Progenitor cell of endocrine pancreas (in vitro differentiated cells): ENCODE measurements at places on chromosomes 5 and 9.

DNA sequence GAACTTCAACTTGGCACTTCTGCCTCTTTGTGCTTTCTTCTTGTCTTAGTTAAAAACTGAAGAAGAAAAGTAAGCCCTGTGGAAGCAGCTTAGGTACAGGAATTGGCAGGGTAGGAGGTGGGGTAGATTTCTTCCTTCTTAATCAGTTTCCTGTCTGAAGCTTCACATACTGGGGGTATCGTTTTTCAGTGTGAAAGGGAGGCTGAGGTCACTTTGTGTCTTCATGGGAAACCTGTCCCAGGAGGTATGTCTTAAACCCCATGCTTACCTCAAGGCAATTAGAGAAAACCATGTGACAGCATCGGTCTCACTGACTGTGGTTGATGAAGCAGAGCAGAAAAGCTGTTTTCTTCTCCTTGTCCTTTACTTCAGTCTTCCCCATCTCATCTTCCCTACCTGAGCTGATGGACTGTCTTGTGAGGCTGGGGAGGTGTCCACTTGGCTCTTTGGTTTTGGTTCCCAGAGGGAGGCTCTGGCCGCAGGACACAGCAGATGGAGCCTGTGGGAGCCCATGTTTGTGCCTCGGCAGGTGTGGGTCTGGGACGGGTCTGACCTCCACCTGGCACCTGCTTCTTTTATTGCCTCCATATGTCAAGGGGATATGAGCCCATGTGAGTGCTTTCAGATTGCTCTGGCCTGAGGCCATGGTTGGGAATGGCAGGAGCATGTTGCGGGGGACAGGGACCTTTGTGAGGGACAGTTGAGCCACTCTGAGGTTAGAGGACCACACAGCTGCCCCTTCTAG, 47.0 kb downstream of the SH3GL2 start:
- no peak overlapping the region for H3K4me3 ChIP-seq
- no peak overlapping the region for H3K27ac ChIP-seq

- H3K4me3 ChIP-seq, result no peak overlapping the region
- H3K27ac ChIP-seq, result no peak overlapping the region
- no peaks in the 10 kb centered on the region for H3K27me3 ChIP-seq
Observed at GRCh38 chr5:62560786-62561185, 17.8 kb upstream of the LRRC70 start.

GRCh38 chr5:23223846-23224245, 283.6 kb upstream of the PRDM9 start:
- no peak overlapping the region for H3K4me3 ChIP-seq
- H3K27ac ChIP-seq, result no peak overlapping the region
- no peaks in the 10 kb centered on the region for H3K36me3 ChIP-seq
- no peaks in the 10 kb centered on the region for H3K27me3 ChIP-seq
- H3K4me1 ChIP-seq, result no peaks in the 10 kb centered on the region
- DNase-seq, result no peak

DNA sequence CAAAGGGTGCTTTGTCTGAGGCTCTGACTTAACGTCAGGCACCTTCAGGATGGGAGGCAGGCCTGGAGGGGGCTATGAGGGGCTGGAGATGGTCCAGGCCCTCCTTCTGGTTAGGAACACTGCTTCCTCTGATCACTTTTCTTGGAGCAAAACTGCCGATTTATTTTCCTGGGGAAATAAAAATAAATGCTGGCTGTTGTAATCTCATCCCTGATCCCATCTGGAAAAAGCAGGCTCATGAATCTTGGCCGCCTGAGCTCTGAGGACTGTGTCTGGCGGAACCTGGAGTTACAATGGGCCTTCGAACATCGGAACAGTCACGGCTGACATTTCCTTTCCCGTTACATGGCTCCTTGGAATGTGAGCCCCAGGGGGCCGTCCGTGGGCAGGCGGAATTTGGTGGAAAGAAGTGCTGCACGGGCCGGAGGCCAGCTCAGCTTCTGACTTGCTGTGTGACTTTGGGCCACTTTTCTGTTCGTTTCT, 157.8 kb downstream of the RGS3 start:
- DNase-seq, result no peak
- peaks cover 33% of the 10 kb centered on the region for H3K4me1 ChIP-seq
- no peaks in the 10 kb centered on the region for H3K27me3 ChIP-seq
- no peak overlapping the region for H3K4me3 ChIP-seq
- no peaks in the 10 kb centered on the region for H3K36me3 ChIP-seq

- no peak for DNase-seq
- H3K4me3 ChIP-seq, result no peak overlapping the region
- no peaks in the 10 kb centered on the region for H3K36me3 ChIP-seq
- H3K27ac ChIP-seq, result no peak overlapping the region
- peaks cover 9% of the 10 kb centered on the region for H3K4me1 ChIP-seq
Observed at GRCh38 chr5:1208743-1209488, 7.5 kb downstream of the SLC6A19 start.

- H3K4me1 ChIP-seq, result peaks cover 41% of the 10 kb centered on the region
- no peaks in the 10 kb centered on the region for H3K27me3 ChIP-seq
- H3K27ac ChIP-seq, result no peak overlapping the region
- no peak overlapping the region for H3K4me3 ChIP-seq
Observed at GRCh38 chr5:149939546-149939945, 5.0 kb downstream of the PDE6A start.

- no peaks in the 10 kb centered on the region for H3K36me3 ChIP-seq
- H3K4me3 ChIP-seq, result no peak overlapping the region
- no peaks in the 10 kb centered on the region for H3K27me3 ChIP-seq
- H3K4me1 ChIP-seq, result peaks cover 17% of the 10 kb centered on the region
- H3K27ac ChIP-seq, result no peak overlapping the region
Observed at GRCh38 chr5:150347451-150347850, 10.0 kb upstream of the TCOF1 start.

DNA sequence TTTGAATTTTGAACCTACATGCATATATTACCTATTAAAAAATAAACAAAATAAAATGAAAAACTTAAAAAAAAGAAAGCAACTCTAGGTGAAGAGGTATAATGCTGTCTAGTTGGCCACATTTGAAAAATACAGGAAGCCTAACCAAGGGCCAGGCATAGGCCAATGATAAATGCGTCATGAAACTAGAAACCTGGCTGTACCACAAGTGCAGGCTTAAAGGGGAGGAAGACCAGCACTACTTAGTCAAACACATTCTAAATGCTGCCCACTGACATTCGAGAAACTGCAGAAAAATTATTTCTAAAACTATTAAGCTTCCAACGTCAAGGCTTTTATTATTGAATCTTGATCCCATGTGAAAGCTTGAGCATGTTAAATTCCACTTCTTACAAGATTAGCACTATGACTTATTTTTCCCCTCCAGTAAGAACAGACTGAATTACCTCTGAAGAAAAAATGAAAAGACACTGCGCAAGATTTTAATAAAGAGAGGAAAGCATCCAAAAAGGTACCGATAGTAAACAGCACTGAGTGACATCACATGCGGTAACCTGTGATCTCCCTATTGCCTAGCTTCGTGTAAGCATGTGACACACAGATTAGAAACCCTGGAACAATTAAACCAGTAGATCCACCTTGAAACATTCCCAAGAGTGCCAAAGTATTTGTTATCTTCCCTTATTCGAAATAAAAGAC, 16.2 kb downstream of the CDC14B start:
- H3K4me1 ChIP-seq, result peaks cover 2% of the 10 kb centered on the region
- peaks cover 9% of the 10 kb centered on the region for H3K36me3 ChIP-seq
- no peak overlapping the region for H3K4me3 ChIP-seq

DNA sequence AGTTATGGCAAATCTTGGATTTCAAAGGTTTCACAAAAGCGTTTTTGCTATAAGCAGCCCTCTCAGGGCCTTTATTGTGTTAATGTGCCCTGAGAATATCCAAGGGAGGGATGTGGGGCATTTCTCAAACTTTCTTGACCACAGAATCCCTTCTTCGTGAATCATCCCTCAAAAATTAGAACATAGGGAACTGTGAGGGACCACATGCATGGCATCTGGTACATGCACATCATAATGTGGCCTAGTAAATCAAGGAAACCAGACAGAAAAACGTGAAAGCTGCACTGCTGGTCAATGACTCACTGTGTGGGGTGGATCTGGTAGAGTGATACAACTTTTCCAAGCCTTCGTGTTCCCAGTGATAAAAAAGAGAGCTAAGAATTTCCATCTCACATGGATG, 22.4 kb downstream of the DDX31 start:
- DNase-seq, result no peak
- H3K4me1 ChIP-seq, result peaks cover 4% of the 10 kb centered on the region
- H3K4me3 ChIP-seq, result no peak overlapping the region
- H3K36me3 ChIP-seq, result peaks cover 37% of the 10 kb centered on the region
- H3K27ac ChIP-seq, result no peak overlapping the region
- no peaks in the 10 kb centered on the region for H3K27me3 ChIP-seq

DNA sequence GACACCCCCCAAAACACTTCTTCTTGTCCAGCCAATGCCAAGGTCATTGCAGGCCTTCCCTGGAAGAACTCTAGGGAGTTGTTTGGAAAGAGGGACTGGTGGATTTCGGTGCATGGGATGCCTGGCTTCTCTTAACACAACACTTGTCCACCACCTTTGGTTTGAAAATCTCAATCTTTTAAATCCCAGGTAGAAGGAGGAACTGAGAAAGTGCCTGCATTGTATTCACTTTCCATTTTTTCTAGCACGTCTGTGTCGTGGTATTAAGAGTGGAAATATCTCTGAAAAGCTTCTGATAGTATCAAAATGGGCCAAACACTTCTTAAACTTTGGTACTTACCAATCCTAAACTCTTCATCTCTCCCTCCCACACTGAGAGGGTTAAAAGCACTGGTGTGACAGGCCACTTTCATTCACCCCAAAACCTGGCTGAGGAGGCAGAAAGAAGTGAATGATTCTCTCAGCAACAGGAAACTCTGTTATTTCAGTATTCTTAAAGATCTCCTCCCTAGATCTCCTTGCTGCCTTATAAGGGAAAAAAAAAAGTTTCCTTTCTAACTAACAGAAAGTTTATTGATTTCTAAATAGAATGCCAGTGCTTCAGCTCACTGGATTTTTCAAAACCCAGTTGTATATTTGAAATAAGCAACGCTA, 3.9 kb upstream of the NFIB start:
- H3K4me3 ChIP-seq, result no peak overlapping the region
- H3K36me3 ChIP-seq, result no peaks in the 10 kb centered on the region
- peaks cover 25% of the 10 kb centered on the region for H3K4me1 ChIP-seq

DNA sequence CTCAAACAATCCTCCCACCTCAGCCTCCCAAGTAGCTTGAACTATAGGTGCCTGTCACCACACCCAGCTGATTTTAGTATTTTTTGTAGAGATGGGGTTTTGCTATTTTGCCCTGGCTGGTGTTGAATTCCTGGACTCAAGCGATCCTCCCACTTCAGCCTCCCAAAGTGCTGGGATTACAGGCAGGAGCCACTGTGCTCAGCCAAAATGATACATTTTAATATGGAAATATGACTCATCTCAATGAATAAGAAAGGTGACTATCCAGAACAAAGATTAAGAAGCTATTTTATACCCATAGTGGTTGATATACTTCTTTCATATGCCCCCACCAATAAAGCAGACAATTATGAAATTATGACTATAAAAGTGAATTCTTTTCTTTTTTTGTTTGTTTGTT, 166.2 kb downstream of the NFIB start:
- H3K4me1 ChIP-seq, result no peaks in the 10 kb centered on the region
- H3K36me3 ChIP-seq, result no peaks in the 10 kb centered on the region

- no peak for DNase-seq
- H3K4me3 ChIP-seq, result no peak overlapping the region
- peak overlapping the region; percentile 91 for H3K27ac ChIP-seq
- H3K27me3 ChIP-seq, result no peaks in the 10 kb centered on the region
- peaks cover 43% of the 10 kb centered on the region for H3K4me1 ChIP-seq
Observed at GRCh38 chr5:168334695-168335094, 43.2 kb downstream of the WWC1 start.

DNA sequence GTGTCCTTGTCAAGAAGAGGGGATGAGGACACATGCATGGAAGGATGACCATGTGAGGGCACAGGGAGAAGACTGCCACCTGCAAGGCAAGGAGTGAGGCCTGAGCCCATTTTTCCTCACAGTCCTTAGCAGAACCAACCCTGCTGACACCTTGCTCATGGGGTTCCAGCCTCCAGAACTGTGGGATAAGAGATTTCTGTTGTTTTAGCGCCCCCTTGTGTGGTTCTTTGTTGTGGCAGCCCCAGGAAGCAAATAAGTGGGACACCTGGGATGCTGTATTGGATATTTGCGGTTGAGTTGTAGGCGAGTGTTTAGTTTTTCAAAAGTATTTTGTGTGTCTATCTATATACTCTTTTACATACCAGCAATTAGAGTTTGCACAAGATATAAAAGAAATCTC, 206.4 kb downstream of the NXNL2 start:
- H3K27ac ChIP-seq, result no peak overlapping the region
- H3K4me1 ChIP-seq, result no peaks in the 10 kb centered on the region
- peaks cover 6% of the 10 kb centered on the region for H3K27me3 ChIP-seq
- no peaks in the 10 kb centered on the region for H3K36me3 ChIP-seq
- no peak overlapping the region for H3K4me3 ChIP-seq
- DNase-seq, result no peak

GRCh38 chr5:175740014-175740413, 82.1 kb downstream of the HRH2 start:
- H3K27me3 ChIP-seq, result peaks cover 36% of the 10 kb centered on the region
- no peak for DNase-seq
- H3K27ac ChIP-seq, result no peak overlapping the region
- no peak overlapping the region for H3K4me3 ChIP-seq
- peaks cover 9% of the 10 kb centered on the region for H3K4me1 ChIP-seq

DNA sequence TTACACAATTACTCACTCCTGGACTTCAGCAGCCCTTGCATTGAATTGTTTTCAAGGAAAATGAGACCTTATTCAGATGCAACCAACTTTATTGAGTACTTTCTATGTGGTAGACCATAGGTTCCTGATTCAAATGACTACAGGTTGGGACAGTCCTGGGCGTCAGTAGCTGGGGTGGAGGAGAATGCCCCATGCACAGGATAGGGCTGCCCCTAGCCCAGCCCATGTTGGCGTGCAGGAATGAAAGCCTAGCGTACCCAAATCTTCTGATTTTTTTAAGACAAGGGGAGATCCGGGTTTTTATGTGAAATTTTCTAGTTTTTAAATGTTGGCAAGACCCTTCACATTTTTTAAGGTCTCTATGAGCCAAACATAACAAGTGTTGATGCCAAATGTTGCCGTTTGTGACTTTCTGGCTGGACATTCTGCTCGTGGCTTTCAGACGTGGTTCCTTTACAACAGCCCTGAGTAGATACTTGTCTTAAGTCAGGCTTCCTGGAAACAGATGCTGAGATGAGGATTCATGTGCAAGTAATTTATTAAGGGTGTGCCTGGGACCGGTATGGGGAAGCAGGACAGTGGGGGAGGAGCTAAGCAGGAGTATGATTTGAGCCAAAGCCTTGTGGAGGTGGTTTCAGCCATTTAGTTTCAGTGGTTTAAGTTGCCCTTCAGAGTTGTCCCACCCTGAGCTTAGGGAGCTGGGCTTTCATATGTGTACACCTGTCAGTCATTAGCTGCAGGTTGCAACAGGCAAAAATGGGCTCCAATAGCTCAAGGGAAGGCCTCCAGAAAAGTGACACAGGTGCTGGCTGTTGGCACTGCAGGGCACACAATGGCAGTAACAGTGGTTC, 154.1 kb downstream of the NTRK2 start:
- H3K36me3 ChIP-seq, result no peaks in the 10 kb centered on the region
- H3K4me3 ChIP-seq, result no peak overlapping the region
- H3K27me3 ChIP-seq, result peaks cover 5% of the 10 kb centered on the region
- H3K27ac ChIP-seq, result no peak overlapping the region
- no peak for DNase-seq
- peaks cover 7% of the 10 kb centered on the region for H3K4me1 ChIP-seq
